Activated CD4-positive, alpha-beta memory T cell treated with anti-CD3 and anti-CD28 coated beads, Interleukin-2, amount 10 ng/mL, durations not matched to agents 7 days and 5 days (primary cell): ENCODE measurements at places on chromosomes 3 and 15. TPM values are rescaled to one million over a fixed set of nuclear protein-coding genes. Genes with fewer than 3 reads are reported as not detected.

DNA sequence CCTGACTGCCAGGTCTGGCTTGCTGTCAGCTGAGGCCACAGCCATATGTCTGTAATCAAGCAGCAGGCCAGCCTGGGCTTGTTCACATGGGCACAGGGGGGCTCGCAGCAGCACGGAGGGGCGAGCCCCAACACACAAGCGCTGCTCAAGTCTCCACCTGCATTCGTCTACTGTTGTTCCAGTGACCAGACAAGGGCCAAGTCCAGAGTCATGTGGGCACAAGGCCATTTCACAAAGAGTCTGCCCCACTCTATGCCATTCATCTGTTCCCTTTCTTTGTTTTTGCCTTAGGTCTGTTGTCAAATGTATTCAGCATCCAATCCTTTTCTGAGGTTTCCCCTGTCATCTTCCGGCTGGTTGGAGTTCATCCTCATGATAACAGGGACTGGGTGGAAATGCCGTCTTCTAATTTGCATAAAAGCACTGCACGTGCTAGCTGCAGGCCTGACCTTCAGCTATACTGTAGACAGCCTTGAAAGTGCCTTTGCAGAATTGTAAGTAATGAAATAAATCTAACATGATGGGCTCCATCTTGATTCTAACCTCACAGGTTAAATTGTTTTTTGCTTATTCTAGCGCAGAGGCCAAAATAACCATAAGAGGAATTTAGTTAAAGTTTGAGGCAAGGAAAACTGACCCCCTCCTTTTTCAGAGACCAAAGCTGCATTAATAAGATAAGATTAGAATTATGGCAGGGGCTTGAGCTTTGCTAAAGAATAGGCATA, 28.6 kb upstream of the KBTBD12 start:
- no peak overlapping the region for H3K4me3 ChIP-seq
- no peak overlapping the region for H3K27ac ChIP-seq
- peaks cover 14% of the 10 kb centered on the region for H3K36me3 ChIP-seq
- H3K27me3 ChIP-seq = peaks cover 4% of the 10 kb centered on the region
- H3K4me1 ChIP-seq = peaks cover 15% of the 10 kb centered on the region

DNA sequence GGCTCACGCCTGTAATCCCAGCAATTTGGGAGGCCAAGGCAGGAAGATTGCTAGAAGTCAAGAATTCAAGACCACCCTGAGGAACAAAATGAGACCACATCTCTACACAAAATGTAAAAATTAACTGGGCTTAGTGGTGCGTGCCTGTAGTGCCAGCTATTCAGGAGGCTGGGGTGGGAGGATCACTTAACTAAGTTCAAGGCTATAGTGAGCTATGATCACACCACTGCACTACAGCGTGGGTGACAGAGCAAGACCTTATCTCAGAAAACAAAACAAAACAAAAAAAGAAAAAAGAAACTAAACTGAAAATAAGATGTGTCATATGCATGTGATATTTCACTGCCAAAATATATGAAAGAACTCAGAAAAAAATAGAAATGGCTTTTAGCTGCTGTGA, 243.3 kb upstream of the CCDC54 start:
- no peak overlapping the region for H3K4me3 ChIP-seq
- H3K4me1 ChIP-seq = no peaks in the 10 kb centered on the region
- no peaks in the 10 kb centered on the region for H3K36me3 ChIP-seq
- H3K27me3 ChIP-seq = no peaks in the 10 kb centered on the region
- no peak for DNase-seq

DNA sequence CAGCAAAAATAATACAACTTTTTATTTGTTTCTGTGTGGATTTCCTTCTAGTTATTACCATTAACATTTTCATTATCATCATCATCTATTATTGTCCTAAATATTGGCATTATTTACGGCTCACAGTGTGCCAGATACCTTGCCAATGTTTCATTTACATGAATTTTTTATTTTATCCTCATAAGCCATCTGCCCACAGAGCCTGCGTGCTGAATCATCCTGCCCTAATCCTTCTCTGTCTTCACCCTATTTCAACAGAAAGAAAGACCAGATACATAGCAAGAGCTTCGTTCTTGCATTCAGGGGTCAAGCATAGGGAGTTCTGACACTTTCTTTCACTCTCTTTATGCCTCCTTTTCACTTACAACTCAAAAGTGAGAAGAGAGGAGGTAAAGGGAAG, 82.0 kb downstream of the KCNMB2 start:
- H3K27ac ChIP-seq = no peak overlapping the region
- H3K36me3 ChIP-seq = no peaks in the 10 kb centered on the region
- H3K27me3 ChIP-seq = no peaks in the 10 kb centered on the region
- no peak for DNase-seq
- H3K4me1 ChIP-seq = no peaks in the 10 kb centered on the region

- no peak for DNase-seq
- H3K4me1 ChIP-seq = no peaks in the 10 kb centered on the region
- no peak overlapping the region for H3K4me3 ChIP-seq
Measured at GRCh38 chr3:116443191-116443661, 2.1 kb downstream of the LSAMP start.

DNA sequence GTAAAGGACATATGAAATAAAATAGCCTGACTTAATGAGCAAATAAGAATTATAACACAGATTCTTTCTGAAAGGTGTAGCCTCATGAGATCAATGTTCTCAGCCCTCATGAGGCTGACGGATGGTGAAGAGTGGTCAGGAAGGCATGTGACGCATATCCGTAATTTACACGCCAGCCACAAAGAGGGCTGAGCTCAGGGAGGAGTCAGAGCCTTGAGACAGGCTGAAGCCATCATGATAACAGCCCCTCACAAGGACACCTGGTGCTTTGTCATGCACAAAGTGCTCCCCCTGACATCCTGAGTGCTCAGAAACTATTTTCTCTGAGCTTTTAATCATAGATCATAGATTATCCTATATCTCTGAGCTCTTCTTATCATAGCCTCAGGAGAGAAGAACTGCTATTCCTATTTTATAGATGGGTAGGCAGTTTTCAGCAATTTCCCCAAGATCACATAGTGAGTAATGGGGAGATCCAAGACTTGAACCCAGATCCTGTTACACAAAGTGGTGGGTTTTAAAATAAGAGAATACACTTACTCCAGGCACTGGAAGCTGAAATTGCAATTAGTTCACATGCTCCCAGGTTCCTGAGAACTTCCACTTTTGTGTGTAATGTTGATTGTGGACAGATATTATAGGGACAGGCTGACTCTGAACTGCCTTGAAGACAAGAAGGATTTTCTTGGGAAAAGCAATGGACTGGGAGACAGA, 267.1 kb downstream of the RPLP1 start:
- H3K4me3 ChIP-seq = no peak overlapping the region
- H3K36me3 ChIP-seq = peaks cover 3% of the 10 kb centered on the region
- H3K27me3 ChIP-seq = peaks cover 56% of the 10 kb centered on the region
- H3K4me1 ChIP-seq = peaks cover 70% of the 10 kb centered on the region
- peak overlapping the region; percentile 23 for H3K27ac ChIP-seq

DNA sequence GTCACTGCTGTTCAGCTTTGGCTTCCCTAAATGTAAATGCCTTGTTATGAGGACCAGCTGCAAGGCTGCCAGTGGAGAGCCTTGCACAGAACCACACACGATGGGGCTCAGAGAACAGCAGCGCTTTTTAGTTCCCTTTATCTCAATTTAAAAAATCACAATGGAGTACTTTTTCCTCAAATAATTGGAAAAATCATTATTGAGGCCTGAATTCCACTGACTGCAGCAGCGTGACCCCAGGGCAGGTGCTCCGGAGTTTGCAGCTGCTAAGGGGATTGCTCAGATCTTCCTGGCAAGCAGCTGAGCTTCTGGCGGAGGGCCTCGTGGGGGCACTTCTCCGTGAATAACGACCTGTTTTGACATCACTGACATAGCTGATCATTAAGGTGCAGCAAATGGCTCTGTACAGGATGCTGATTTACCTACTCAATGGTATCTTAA, 245.6 kb upstream of the TRIM42 start:
- no peak for DNase-seq
- H3K4me3 ChIP-seq = no peak overlapping the region
- H3K36me3 ChIP-seq = no peaks in the 10 kb centered on the region
- no peak overlapping the region for H3K27ac ChIP-seq

DNA sequence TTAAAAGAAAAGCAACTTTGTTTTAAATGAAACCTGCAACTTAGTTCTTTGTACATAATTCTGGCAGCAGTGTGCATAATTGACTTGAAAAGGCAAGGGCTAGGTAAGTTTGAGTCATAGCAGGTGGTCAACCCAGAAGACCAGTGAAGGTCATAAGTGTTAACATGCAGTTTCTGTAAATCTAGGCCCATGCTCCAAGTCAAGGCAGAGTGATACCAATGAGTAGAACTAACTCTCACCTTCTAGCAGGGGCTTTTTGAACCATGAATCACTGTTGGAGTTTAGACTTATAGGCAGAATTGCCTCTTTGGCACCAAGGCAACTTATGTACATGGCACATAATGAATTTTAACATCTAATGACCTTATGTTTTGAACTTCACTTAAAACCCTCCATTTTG, 29.5 kb upstream of the IL20RB start:
- no peaks in the 10 kb centered on the region for H3K27me3 ChIP-seq
- DNase-seq = no peak
- H3K27ac ChIP-seq = no peak overlapping the region
- H3K4me3 ChIP-seq = no peak overlapping the region
- H3K36me3 ChIP-seq = peaks cover 46% of the 10 kb centered on the region

GRCh38 chr3:187941135-187941847, 196.0 kb upstream of the BCL6 start:
- H3K4me3 ChIP-seq = no peak overlapping the region
- DNase-seq = no peak
- no peaks in the 10 kb centered on the region for H3K36me3 ChIP-seq
- peaks cover 50% of the 10 kb centered on the region for H3K27me3 ChIP-seq

GRCh38 chr3:99934975-99935797, 117.5 kb downstream of the CMSS1 start:
- no peak overlapping the region for H3K4me3 ChIP-seq
- peaks cover 2% of the 10 kb centered on the region for H3K4me1 ChIP-seq
- H3K27me3 ChIP-seq = no peaks in the 10 kb centered on the region
- no peak overlapping the region for H3K27ac ChIP-seq
- H3K36me3 ChIP-seq = no peaks in the 10 kb centered on the region

GRCh38 chr3:42143440-42143839, 52.3 kb downstream of the TRAK1 start:
- H3K36me3 ChIP-seq = no peaks in the 10 kb centered on the region
- no peak overlapping the region for H3K4me3 ChIP-seq
- DNase-seq = no peak
- H3K4me1 ChIP-seq = peaks cover 4% of the 10 kb centered on the region
- H3K27ac ChIP-seq = no peak overlapping the region

DNA sequence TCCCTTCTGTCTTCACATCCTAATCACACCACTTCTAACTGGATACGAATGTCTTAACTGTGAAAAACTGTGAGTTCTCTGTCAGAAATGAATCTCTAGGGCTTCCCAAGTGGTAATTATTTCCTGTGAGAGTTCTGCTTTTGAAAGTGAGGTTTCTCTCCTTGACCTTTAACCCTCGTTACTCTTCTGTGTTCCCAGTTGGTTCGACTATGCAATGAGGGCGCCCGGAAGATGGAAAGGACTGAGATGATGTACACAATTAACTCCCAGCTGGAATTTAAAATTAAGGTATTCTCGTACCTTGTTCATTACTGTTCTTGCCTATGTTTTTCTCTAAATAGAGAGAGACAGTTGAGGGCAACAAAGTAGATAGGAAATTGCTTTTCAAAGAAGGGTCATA, 96.5 kb downstream of the ARHGEF26 start:
- H3K27me3 ChIP-seq = peaks cover 2% of the 10 kb centered on the region
- no peaks in the 10 kb centered on the region for H3K4me1 ChIP-seq
- H3K4me3 ChIP-seq = no peak overlapping the region
- no peak for DNase-seq
- H3K27ac ChIP-seq = no peak overlapping the region

GRCh38 chr3:188208516-188208981, 54.6 kb downstream of the LPP start:
- H3K36me3 ChIP-seq = peaks cover 25% of the 10 kb centered on the region
- DNase-seq = no peak
- no peaks in the 10 kb centered on the region for H3K27me3 ChIP-seq
- no peak overlapping the region for H3K27ac ChIP-seq

DNA sequence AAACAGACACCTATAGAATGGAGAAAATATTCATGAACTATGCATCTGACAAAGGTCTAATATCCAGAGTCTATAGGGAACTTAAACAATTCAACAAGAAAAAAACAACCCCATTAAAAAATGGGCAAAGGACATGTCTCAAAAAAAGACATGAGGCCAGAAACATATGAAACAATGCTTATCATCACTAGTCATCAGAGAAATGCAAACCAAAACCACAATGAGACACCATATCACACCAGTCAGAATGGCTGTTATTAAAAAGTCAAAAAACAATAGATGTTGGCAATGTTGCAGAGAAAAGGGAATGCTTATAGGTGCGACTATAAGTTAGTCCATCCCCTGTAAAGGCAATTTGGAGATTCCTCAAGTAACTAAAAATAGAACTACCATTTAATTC, 11.4 kb upstream of the HDGFL3 start:
- H3K4me1 ChIP-seq = peaks cover 14% of the 10 kb centered on the region
- no peak overlapping the region for H3K27ac ChIP-seq
- H3K27me3 ChIP-seq = peaks cover 27% of the 10 kb centered on the region
- H3K4me3 ChIP-seq = no peak overlapping the region
- DNase-seq = no peak
- H3K36me3 ChIP-seq = no peaks in the 10 kb centered on the region

DNA sequence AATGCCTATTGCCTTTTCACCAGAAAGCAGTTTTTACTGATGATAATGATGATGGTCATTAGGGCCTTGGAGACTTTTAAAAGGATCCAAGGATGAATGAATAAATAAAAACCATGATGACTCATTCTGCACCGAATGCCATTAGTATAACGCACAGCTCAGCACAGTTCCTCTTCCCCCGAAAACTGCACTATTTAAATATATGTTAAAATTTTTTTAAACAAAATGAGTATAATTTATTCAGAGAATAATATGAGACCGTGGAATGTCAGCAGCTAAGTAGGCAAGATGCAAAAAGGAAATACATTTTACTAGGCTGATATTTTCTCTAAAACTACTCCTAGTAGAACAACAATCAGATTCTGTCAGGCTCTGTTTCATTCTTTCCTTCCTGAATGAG, 83.4 kb upstream of the NANOGP8 start:
- no peaks in the 10 kb centered on the region for H3K27me3 ChIP-seq
- H3K27ac ChIP-seq = no peak overlapping the region
- no peaks in the 10 kb centered on the region for H3K36me3 ChIP-seq
- no peak overlapping the region for H3K4me3 ChIP-seq

The SYNPR gene
- total RNA-seq = not detected

The CCDC191 gene
- total RNA-seq = 3.0 TPM

The TTLL13 gene
- total RNA-seq = 0.45 TPM

The INSYN1 gene
- not detected for total RNA-seq

The HHATL gene
- total RNA-seq = not detected
